HTR-8/SVneo (cell line): ENCODE measurements at places on chromosomes 3 and 15.

- no peak for DNase-seq
Measured at GRCh38 chr3:161455962-161456361, 40.6 kb upstream of the OTOL1 start.

DNA sequence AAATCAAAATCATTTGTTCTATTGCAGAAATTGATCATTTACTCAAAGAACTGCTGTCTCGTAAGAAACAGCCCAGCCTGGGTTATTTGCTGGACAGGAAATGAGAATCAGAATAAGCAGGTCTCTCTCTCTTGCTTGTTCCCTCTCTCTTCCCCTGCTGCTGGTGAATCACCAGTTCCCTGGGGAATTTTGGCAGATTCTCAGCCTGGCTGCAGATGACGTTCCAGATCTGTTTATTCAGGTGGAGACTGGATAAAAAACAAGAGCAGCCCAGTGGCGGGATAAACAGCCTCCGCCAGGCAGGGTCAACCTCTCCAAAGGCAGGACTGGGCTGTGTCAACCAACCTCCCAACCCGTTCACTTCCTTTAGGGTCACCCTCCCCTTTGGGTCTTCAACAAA, 72.1 kb downstream of the LRIG1 start:
- DNase-seq: peak; percentile 89

DNA sequence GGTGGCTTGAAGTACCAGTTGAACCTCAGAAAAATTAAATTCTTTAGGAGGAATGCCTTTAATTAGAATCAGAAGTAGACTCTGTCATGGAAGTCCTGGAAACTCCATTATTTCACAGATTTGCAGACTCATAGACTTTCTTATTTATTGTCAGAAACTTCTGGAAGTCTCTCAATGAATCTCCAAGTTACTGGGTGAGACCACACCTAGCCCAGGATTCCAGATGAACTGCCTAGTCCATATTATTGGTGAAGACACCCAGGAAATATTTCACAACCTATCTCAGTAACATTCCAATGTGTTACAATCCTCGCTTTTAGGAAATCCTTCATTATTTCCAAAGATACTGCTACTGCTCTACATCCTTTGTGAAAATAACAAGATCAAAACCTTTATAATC, 6.5 kb upstream of the THBS1 start:
- no peak for DNase-seq

GRCh38 chr3:189624130-189624529, 7.1 kb upstream of the TP63 start:
- no peak for DNase-seq

GRCh38 chr3:108475220-108475782, 35.1 kb downstream of the MYH15 start:
- DNase-seq: no peak

- DNase-seq: no peak
Measured at GRCh38 chr3:13673207-13673606, 124.3 kb downstream of the FBLN2 start.

GRCh38 chr15:67090297-67091070, 25.1 kb downstream of the SMAD3 start:
- DNase-seq: no peak

DNA sequence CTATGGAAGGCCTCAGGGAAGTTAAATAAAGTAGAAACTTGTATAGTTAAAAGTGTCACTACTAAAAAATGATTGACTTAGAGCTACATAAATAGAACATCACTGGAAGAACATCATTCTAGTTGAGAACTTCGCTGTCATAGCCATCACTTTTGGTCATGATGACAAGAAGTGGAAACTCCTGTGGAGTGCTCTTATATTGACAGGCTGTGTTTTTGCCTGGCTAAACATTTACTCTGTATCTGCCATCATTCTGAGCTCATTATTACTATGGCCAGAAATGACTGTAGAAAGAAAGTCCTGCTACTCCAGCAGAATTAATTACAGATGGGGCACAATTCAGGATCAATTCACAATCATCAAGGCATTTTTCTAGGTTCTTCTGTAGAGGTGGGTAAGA, 165.1 kb upstream of the GOLIM4 start:
- no peak for DNase-seq

DNA sequence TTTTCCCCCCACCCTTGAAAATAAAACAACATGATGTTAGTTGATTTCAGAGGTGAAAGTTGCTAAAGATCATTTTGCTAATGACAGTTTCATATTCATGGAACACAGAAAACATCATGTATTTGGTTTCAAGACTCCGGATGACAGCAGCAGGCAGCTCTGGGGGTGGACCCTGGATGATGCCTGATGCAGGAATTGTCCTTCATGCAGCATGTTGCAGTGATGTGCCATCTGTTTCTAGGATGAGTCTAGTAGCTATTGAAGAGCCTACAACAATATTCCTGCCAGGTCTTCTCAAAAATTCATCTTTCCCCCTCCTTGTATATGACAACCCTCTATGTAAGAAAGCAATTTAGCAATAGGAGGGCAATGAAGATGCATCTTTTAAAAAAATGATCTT, 108.3 kb downstream of the SV2B start:
- no peak for DNase-seq

- DNase-seq: no peak
Measured at GRCh38 chr3:123722456-123722855, 137.6 kb upstream of the HACD2 start.

GRCh38 chr3:111713833-111714232, 118.7 kb upstream of the ZBED2 start:
- no peak for DNase-seq

DNA sequence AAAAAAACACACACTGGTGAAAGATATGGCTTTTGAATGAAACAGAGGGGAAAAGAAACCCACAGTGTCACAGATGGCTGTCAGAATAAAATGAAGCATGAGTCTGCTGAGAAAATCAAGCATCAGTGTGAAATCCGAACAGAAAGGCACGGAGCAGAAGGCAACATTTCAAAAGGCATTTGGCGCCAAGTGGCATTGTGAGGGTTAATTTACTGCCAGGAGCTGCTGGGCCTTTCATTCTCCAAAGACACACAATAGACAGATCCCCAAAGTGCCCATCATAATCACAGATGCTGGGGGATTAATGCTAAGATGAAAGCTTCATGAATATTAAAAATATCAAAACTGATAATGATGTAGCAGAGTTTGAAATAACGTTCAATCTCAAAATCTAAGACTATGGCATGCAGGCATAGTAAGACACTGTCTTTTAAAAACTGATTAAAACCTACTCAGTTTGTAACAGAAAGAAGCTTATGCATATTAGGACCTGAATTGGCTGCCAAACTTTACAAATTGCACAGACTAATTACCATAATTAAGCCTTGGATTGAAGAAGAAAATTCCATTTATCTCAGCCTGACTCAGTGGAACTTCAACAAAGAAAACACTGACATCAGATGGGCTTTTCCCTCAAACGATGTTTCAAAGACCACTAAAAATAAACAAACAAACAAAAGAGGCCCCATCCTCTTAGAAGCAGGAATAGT, 589.2 kb downstream of the ROBO1 start:
- DNase-seq: no peak

DNA sequence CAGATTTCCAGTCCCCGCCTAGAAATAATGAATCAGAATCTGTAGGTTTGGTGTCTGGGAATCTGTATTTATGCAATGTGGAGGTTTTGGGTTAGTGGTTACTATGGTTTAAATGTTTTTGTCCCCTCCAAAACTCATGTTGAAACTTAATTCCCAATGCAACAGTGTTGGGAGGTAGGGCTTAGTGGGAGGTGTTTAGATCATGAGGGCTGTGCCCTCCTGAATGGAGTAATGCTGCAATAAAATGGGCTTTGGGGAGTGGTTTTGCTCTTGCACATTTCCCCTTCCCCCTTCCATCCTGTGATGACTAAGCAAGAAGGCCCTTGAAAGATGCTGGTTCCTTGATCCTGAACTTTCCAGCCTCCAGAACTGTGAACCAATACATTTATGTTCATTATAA, 9.2 kb upstream of the RFC4 start:
- no peak for DNase-seq

DNA sequence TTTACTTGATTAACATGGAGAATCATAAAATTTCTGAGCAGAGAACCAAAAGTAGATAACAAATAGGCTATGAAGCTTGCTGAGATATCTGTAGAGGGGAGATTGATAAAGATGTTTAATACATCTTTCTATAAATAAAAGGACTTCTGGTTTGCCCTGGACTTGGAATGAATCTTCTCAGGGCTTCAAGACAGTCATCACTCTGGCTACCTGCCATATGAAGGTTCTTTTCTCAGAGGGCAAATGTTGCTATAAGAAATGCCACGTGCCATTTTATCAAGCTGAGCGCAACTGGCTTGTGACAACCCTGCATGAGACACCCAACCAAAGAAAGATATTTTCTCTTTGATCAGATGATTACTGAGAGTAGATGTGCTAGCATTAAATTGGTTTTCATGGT, 192.5 kb downstream of the WNT5A start:
- no peak for DNase-seq

- no peak for DNase-seq
Measured at GRCh38 chr3:65110661-65111060, 422.9 kb upstream of the ADAMTS9 start.

GRCh38 chr3:133283958-133284807, 115.7 kb upstream of the BFSP2 start:
- no peak for DNase-seq

- DNase-seq: no peak
Measured at GRCh38 chr3:37811625-37812498, 49.8 kb upstream of the CTDSPL start.

GRCh38 chr3:195253923-195254432, 17.0 kb downstream of the XXYLT1 start:
- no peak for DNase-seq

DNA sequence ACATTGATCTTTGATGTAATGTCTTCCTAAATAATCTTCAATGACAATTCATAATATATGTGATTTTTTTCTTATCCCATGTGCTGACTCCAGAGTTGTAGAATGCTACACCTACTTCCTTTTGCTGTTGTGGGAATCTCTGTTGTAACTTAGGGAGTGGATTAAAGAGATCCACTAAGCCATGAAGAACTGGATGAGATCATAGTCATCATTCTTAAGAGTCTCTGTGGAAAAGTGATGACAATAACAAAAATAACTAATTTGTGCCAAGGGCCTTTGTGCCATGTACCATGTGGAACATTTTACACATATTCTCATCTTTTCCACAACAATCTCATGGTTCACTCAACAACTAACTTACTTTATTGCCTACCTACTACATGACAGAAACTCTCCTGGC, 162.9 kb upstream of the PDZRN3 start:
- no peak for DNase-seq

GRCh38 chr3:42411429-42411828, 1.0 kb upstream of the LYZL4 start:
- DNase-seq: no peak

DNA sequence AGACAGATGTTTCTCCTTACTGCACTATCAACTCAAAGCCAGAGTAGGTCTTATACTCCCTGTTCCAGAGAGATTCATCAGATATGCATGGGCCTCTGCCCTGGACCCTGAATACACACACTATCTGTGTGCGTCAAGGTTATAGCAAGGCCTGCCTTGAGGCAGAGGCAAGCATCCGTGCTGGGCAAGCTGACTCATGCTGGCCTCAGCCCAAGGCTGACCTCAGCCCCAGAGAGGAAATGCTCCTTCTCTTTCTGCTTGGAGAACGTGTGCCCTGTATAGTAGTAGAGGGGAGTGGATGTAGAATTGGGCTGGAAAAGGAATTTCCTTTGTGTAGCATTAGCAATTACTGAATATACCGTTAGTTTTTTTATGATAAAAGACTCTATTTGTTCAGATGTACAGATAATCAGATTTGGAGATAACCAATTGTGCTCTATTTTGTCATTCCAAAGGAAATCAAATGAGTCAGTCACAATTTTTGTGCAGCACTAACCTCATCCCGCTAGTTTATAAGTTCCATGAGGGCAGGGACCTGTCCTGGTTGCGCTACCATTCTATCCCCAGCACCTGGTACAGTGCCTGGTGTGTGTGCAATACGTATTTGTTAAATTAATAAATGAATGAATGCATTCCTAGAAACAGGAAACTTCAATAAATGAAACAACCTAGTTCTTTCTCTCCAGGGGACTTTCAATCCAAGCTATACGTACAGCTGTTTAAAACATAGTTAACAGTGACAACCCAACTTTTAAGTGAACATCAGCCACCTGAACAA, 13.3 kb upstream of the PAQR9 start:
- peak; percentile 76 for DNase-seq

DNA sequence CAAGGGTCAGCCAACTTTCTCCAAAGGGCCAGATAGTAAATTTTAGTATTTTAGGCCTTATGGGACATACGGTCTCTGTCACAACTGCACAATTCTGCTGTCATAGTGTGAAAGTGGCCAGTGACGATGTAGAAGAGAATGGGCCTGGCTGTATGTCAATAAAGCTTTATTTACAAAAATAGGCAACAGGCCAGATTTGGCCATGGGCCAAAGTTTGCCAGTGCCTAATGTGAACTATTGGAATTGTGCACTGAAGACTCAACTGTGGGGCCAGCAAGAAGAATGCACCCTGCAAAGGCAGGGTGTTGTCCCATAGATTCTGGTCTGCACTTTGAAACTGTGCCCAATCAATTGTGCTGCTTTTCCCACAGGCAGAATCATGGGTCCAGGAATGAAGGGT, 69.4 kb upstream of the PRR23E start:
- no peak for DNase-seq

- no peak for DNase-seq
Measured at GRCh38 chr3:59839283-59839682, 789.5 kb upstream of the CFAP20DC start.

DNA sequence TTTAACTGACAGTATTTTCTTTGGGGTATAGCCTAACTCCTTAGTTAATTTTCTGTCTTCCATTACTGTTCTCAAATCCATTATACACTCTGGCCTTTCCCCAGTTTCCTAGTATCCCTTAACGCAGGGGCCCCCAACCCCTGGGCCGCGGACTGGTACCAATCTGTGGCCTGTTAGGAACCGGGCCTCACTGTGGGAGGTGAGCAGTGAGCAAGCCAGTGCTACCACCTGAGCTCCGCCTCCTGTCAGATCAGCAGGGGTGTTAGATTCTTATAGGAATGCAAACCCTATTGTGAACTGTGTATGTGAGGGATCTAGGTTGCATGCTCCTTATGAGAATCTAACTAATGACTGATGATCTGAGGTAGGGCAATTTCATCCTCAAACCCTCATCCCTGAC, 75.1 kb downstream of the DOCK3 start:
- no peak for DNase-seq

GRCh38 chr3:190608850-190609589, 95.1 kb downstream of the IL1RAP start:
- DNase-seq: no peak

- DNase-seq: peak; percentile 71
Measured at GRCh38 chr15:71806452-71806931, 3.9 kb upstream of the NR2E3 start.
